ENCODE measurements at places on chromosomes 13 and 19.

DNA sequence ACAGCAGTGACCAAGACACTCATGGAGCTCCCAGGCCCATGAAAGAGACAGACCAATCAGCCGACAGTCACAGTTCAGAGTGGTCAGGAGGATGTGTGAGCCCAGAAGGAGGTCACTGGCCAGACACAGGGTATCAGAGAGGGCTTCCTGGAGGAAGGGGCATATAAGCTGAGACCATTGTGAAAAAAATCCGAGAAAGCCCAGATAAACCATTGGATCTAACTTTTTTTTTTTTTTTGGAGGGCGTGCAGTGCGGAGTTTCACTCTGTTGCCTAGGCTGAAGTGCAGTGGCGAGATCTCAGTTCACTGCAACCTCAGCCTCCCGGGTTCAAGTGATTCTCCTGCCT, 4.2 kb downstream of the ITPKC start:
- DNase-seq = no peak

- no peak for DNase-seq
Measured at GRCh38 chr19:50894478-50895356, 16.5 kb downstream of the KLK4 start.

DNA sequence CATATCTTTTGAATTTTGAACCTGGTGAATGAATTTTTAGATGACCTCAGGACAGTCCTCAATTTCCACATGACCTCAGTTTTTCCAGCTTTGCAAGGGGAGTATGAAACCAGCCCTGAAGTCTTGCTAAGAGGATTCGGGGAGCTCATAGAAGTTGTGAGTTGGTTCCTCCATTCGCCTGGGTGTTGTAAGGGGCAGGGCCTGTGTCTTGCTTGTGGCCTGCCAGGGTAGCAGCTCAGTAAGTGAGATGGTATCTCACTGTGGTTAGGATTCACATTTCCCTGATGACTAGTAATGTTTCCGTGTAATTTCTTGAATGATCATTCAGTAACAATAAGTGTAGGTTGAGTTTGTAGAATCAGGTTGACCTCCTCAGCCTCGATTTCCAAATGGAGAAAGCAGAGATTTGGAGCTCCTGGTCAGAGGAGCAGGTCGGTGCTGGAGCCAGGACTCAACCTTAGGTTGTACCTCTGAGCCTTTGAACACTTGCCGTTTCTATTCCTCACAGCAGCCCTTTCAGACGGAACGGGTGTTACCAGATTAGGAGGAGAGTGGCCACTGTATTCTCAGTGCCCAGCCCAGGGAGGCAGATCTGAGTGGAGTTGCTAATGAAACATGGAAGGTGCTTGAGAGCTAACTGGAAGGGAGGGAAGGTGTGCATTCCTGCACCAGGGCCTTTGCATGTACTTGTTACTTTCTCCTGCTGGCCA, 14.6 kb downstream of the NACC1 start:
- DNase-seq = no peak

DNA sequence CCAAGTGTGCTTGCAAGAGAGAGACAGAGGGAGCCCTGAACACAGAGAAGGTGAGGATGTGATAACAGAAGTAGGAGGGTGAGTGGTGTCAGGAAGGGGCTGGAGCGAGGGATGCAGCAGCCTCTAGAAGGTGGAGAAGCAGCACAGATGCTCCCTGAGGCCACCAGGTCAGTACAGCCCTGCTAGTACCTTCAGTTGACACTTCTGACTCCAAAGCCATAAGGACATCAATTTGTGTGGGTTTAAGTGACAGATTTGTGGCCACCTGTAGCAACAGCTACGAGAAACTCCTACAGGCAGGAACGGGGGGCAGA, 6.9 kb downstream of the ERICH4 start:
- no peak for DNase-seq

DNA sequence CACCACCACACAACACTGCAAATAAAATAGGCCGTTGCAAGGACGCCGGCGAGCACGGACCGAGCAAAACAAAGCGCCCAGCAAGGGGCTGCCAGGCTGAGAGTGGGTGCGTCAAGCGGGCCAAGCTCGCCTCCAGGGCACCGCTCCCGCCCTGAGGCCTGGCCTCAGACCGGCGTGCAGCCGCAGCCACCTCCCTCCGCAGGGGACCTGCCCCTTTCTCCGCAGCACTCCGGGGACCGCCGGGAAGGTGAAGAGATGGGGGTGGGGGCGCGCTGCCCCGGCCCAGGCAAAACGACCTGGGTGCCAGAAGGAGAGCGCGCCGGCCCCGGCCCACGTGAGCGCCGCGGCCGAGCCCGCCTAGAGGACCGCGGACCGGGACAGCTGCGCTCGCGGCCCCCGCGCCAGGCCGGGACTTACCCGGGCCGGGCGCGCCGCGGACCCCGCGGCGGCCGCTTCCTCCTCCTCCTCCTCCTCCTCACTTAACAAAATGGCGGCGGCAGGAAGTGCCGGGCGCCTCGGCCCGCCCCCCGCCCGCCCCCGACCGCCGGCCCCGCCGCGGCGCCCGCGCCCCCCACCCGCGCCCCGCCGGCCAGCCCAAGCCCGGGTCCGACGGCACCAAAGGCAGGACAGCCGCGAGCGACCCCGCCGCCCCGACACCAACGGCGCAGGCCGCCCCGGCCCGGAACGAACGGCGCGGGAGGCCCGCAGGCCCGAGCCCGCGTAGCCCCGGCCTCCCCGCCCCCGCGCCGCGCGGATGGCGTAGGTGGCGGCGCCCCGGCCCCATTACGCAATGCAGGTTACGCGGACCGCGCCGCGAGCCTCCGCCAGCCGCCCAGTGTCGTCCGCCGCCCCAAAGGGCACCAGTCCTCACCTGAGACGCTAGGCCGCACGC, 674 bp downstream of the BRD4 start:
- peak; percentile 60 for DNase-seq

GRCh38 chr19:13784731-13785452, 10.4 kb upstream of the ZSWIM4 start:
- DNase-seq = peak; percentile 88

GRCh38 chr13:86601351-86601750, 802.1 kb upstream of the SLITRK6 start:
- DNase-seq = no peak

DNA sequence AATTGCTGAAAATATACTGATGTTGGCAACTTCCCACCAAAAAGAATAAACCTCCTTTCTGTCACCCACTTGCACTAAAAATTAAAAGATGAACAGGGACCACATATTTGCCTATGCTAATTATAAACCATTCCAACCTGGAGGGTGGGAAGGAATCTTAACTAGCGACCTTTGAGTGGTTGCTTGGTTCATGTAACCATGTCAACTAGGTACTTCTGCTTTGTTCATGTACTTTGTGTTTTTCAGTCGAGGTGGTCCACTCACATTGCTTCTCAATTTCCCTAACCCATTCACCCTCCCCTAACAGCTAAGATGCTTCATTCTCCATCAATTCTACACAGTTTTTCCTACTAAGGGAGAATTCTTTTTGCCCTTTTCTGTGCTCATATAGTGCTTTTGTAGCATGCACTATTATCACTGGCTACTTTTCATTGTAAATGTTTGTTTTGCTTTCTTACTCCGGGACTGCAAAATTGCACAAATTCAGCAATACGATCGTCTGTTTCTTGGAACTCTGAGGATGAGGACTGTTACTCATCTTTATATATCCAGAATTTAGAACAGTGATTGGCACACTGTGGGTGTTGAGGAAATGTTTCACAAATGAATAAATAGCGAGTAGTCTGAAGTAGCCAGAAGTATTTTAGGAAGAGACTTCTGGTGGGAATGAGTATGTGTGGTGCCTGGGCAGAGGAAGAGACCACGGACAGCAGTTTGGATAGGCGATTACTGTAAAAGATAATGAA, 187.5 kb downstream of the GPC6 start:
- DNase-seq = no peak

DNA sequence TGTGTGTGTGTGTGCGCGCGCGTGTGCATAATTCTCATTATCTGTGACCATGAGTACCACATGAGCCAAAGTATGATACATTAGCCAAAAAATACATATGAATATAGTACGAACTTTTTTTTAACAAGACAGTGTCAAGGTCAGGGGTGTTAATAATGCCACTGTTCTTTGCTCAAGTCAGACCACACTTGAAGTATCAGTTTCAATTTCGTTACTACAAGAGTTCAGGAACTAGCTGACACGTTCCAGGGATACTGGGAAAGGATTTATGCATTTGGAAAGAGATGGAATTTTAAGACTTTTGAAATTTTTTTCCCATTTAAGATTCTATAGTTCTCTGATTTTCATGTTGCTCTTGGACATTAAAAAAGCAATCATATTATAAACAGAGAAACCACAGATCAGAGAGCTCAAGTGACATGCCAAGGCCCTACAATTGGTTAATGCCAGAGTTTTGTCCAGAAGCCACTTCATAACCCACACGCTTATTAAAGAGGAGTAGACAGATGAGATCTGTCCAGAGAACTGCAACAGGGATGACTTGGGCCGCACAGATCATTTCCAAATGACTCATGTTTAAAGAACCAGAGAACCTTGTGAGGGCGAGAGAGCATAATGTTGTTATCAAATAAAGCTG, 718.8 kb upstream of the SGCG start:
- no peak for DNase-seq

DNA sequence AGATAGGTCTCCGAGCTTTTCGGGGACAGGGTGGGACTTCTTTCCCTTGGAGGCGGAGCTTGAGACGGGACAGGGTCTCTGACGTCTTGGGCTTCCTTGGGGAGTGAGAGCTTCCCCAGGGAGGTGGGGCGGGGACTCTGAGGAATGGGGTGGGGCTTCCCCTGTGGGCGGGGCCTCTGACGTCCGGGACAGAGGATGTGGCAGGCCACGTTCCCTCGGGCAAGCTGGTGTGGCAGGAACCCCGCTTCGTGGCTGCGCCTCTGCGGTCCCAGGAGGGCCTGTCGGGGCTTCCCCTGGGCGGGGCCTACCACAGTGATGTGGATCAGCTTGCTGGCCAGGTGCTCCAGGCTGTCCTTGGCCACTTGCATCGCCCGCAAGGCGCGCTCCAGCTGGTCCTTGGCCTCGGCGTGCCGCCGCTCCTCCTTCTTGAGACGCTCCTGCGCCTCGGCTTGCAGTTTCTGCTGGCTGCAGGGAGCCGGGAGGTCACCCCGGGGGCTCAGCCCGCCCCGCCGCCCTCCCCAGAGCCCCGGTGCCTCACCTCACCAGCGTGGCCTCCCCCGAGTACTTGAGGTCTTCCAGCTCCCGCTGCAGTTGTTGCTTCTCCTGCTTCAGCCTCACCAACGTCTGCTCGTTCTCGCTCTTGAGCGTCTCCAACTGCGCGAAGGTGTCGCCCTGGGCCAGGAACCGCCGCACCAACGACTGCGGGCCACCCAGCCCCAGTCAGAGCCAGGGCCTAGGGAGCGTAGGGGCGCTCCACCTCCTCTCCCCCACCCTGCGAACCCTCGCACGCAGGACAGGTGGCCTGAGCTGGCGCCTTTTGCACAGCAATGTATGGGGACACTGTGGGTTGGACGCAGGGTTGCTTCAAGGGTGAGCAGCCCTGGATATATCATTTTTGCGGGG, 3.3 kb upstream of the RGL3 start:
- DNase-seq = peak; percentile 88
